Umbilical cord (tissue), 2 donors: ENCODE measurements at places on chromosomes 5 and 9.

- DNase-seq: no peak
Observed at GRCh38 chr9:84320231-84320630, 20.3 kb downstream of the SLC28A3 start.

GRCh38 chr5:137696481-137696880 lies 39.4 kb downstream of the KLHL3 start:
- no peak for DNase-seq

GRCh38 chr9:32625320-32625719 lies 10.1 kb downstream of the TAF1L start:
- DNase-seq: no peak

DNA sequence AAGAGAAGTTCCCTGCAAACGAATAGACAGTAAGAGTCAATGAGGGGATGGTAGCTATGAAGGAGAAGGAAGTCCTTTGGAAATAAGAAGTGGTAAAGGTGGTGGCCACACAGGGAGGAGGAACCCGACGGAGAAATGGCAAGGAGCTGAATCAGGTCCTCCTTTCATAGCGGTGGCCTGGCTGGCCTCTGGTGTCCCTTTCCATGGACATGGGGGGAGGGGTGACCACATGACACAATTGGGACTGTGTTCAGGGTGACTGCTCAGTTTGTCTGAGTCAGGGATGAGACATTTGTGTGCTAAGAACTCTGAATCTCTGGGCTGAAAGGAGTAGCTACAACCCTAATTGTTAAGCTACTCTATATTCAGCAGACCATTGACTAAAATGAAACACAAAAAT lies 28.7 kb upstream of the TIMD4 start:
- no peak for DNase-seq

DNA sequence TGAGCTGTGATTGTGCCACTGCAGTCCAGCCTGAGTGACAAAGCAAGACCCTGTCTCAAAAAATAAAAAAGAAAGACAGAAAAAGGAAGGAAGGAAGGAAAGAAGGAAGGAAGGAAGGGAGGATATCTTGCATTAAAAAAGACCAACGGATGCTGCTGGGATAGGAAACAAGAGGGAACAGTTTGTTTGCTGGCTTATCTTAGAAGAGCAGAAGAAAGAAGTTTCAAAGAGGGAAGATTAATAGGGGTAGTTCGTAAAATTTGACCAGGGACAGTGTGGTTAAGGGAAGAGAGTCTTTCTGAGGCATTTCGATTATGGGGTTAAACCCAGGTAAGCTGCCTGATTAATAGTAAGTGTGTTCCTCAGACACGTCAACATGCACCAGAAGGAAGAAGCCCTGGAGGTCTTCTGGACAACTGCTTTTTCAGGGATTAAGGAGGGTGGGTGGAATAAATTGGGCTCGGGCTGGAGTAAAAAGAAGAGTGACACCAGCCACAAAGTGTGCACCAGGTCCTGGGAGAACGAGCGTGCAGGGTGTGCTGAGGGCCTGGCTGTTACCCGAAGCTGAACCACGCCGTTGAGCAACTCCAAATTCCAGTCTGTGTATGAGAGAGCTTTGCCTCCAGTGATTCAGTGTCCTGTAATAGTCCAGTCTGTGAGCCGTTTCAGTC lies 24.8 kb downstream of the FYB1 start:
- peak; percentile 67 for DNase-seq

DNA sequence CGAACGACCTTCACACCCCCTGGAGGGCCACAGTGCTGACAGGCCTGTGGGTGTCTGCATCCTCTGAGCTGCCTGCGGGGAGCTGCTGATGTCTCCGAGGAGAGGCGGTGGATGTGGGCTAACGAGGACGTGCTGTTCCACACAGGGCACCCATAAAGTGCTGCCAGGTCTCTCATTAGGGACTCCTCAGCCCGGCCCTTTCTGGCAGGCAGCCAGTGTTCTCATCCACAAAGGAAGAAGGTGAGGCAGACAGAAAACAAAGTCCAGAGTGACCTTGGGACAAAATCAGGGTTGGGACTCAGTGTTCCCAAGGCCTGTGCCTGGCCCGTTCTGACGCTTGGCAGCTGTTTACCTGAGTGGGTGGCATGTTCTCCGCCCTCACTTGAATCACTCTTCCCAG lies 29.3 kb downstream of the CARTPT start:
- DNase-seq: no peak

- no peak for DNase-seq
Observed at GRCh38 chr5:39207345-39208045, 11.9 kb downstream of the FYB1 start.

DNA sequence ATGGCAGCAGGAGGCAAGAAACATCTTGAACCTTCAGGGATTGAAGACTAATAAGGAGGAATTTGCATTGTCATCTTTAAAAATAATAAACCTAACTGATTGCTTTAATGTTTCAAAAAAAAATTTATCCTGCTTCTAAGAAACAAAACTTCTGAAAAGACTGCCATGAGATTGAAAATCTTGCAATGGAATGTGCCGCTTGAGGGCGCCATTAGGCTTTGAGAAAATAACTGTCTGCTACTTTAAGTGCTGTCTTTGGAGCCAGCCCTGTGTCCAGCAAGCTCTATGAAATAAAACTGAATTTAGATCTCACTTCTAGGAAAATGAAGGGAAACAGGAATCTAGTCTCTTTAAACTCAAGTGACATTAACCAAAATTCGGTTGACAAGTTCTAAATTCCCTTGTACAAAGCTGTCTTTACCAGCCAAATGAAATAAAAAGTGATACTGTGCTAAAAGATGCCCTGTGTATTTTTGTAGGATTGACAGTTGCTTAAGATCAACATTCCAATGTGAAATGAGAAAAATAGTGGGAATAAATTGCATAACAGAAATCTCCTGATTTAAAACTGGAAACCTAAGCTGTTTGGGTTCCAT lies 79.4 kb downstream of the ESM1 start:
- peak; percentile 84 for DNase-seq

DNA sequence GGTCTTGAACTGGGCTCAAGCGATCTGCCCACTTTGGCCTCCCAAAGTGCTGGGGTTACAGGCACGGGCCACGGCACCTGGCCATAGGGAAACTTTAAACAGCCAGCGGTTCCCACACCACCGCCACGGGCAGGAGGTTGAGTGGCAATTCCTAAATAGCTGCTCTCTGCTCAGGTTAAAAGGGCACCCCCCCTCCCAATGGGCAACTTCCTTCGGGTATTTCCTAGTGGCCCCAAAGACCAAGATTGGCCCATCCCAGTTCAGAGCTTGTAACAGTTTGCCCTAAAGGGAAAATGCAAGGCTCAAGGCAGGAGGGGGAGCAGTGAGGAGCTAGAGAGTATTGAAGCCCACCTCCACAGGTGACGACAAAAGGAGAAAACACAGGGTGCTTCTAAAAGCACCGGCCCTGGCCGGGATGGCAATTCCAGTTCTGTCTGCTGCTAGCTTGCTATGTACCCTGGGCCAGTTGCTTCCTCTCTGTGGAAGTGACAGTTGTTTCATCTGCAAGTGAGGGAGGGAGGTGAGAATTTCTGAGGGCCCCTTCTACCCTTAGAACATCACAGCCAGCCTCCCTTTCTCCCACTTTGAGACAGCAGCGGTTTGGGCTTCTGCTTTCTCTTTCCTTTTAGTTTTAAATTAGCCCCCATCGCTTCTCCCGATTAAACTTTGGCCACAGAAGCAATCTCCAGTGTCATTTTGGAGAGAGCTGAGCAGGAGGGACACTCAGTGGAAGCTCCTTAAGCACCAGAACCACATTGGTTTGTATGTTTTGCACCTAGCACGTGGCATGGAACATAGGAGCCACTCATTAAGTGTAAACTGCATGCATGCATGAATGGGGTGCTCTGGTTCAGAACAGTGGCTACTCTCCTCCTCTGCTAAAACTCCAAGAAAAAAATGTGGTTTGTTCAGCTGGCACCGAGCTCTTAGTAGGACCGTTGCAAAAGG lies 17.3 kb upstream of the TNIP1 start:
- DNase-seq: no peak

DNA sequence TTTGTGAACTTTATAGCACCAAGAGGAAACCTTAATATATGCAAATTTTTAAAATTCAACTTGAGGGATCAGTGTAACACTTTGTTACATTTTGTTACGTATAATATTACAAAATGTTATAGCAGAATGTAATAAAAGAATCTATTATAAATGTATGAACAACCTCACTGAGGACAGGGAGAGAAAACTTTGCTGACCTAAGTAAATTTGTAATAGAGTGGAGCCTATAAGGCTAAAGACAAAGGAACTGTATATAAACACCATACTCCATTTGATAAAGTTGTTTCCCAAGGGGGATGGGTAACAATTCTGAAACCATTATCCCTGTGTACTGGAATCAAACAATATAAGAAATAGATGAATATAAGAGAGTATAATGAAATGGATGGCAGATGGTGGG lies 77.3 kb downstream of the ANGPTL2 start:
- no peak for DNase-seq

GRCh38 chr9:33517373-33517772 lies 6.7 kb upstream of the ANKRD18B start:
- no peak for DNase-seq

DNA sequence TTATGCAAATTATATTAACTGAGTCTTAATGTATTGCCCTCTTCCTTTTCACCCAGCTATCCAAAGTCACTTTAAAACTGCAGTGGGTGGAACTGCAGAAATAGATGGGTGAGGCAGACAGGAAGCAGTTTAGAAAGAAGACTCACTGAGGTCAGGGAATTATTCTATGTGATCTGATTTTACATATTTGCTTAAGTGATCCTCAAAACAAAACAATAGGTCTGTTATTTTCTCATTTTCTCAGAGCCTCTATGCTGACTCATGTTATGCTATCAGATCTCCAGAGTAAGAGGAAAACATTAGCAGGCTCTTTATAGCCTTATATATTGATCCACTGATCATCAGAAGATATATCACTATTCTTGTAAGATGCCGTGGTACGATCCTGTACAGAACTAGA lies 63.5 kb downstream of the MRPS27 start:
- DNase-seq: no peak

- peak; percentile 59 for DNase-seq
Observed at GRCh38 chr5:35003018-35003957, 44.5 kb downstream of the AGXT2 start.
